ENCODE measurements at places on chromosomes 3 and 15.
A peak's percentile ranks its signal among the peaks of the same experiment; 100 is the strongest.

- no peak overlapping the region for H3K27ac ChIP-seq
- H3K27me3 ChIP-seq, result peaks cover 43% of the 10 kb centered on the region
- H3K4me3 ChIP-seq, result no peak overlapping the region
Observed at GRCh38 chr3:169137076-169137475, 526.4 kb downstream of the MECOM start.

DNA sequence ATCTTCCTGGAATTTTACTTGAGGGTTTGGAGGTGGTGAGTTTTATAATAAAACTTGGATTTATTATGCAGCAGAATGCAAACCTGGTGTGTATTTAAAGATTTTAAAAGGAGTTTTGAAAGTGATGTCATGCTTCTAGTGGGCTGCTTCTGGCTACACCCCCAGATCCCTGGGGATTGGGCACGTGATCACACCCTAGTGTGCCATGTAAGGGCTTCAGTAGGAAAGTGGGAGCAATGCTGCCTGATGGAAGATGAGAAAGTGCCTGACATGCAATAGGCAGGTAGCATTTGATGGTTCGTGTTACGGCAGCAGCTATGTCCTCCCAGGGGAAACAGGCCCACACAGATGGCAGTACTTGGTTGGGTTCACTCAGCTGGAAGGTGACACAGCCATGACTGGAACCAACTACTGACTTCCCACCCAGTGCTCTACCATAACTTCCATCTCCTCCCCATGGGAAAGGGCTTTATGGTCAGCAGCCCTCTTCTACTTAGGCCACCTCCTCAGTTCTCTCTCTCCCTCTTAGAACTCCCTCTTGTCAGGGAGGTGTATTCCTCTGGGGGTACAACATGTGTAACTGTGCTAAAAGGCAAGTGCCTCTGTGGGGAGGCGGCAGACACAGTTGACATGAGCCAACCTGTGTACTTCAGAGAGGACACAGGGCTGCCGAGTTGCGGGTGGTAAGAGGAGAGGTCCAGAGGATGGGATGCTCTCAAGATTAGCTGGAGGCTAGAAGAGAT is 5.6 kb downstream of the ITPKA start:
- H3K36me3 ChIP-seq, result no peaks in the 10 kb centered on the region
- no peak overlapping the region for H3K4me3 ChIP-seq
- no peak for DNase-seq

DNA sequence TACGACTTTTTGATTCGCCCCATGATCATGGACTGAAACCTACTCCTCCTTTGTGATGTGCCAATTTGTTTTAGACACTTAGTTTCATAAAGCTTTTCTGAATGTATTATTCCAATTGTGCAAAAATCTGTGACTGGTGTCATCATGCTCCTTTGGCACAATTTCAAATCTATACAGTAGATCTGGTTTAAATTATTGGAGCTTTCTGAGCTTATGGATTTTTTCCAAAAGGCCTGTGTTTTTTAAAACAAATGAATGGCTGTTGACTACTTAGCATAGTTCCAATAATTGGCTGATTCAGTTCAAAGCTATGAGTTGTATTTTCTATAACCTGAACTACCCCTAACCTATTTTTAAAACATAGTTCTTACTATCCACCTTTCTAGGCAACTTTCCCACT is 282.7 kb downstream of the CNTN3 start:
- no peaks in the 10 kb centered on the region for H3K27me3 ChIP-seq
- DNase-seq, result no peak
- no peak overlapping the region for H3K4me3 ChIP-seq
- H3K27ac ChIP-seq, result no peak overlapping the region
- H3K4me1 ChIP-seq, result no peaks in the 10 kb centered on the region

GRCh38 chr3:127985216-127985615 is 67.0 kb upstream of the SEC61A1 start:
- no peak overlapping the region for H3K27ac ChIP-seq
- no peaks in the 10 kb centered on the region for H3K4me1 ChIP-seq
- no peak overlapping the region for H3K4me3 ChIP-seq
- no peak for DNase-seq

GRCh38 chr3:23961066-23961465 is 16.0 kb downstream of the NR1D2 start:
- no peak overlapping the region for H3K4me3 ChIP-seq
- H3K36me3 ChIP-seq, result no peaks in the 10 kb centered on the region
- no peaks in the 10 kb centered on the region for H3K27me3 ChIP-seq
- no peak for DNase-seq

- H3K4me3 ChIP-seq, result no peak overlapping the region
- no peaks in the 10 kb centered on the region for H3K36me3 ChIP-seq
- no peaks in the 10 kb centered on the region for H3K27me3 ChIP-seq
- DNase-seq, result no peak
Observed at GRCh38 chr15:33581032-33581431, 270.3 kb downstream of the RYR3 start.

DNA sequence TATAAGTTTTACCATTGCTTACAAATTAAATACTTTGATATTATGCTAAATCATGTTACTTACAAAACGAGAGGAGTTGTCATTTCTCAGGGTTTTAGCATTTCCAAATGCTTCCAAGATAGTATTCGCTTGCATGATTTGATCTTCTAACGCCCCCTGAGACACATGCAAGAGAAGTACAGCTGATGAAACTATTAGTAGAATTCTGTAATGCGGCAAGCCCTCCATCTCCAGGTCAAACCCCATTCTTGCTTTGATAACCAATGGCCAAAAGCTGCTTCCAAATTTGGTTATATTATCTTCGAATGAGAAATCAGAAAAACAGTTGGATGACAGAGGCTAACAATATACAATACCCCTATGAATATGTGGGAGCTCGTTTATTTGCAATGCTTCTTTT is 14.7 kb downstream of the MYH15 start:
- no peaks in the 10 kb centered on the region for H3K27me3 ChIP-seq
- no peak overlapping the region for H3K4me3 ChIP-seq
- DNase-seq, result no peak
- no peak overlapping the region for H3K27ac ChIP-seq

GRCh38 chr15:77038312-77039216 is 32.3 kb downstream of the TSPAN3 start:
- no peaks in the 10 kb centered on the region for H3K27me3 ChIP-seq
- no peak overlapping the region for H3K4me3 ChIP-seq
- no peaks in the 10 kb centered on the region for H3K36me3 ChIP-seq
- no peak for DNase-seq
- no peaks in the 10 kb centered on the region for H3K4me1 ChIP-seq

DNA sequence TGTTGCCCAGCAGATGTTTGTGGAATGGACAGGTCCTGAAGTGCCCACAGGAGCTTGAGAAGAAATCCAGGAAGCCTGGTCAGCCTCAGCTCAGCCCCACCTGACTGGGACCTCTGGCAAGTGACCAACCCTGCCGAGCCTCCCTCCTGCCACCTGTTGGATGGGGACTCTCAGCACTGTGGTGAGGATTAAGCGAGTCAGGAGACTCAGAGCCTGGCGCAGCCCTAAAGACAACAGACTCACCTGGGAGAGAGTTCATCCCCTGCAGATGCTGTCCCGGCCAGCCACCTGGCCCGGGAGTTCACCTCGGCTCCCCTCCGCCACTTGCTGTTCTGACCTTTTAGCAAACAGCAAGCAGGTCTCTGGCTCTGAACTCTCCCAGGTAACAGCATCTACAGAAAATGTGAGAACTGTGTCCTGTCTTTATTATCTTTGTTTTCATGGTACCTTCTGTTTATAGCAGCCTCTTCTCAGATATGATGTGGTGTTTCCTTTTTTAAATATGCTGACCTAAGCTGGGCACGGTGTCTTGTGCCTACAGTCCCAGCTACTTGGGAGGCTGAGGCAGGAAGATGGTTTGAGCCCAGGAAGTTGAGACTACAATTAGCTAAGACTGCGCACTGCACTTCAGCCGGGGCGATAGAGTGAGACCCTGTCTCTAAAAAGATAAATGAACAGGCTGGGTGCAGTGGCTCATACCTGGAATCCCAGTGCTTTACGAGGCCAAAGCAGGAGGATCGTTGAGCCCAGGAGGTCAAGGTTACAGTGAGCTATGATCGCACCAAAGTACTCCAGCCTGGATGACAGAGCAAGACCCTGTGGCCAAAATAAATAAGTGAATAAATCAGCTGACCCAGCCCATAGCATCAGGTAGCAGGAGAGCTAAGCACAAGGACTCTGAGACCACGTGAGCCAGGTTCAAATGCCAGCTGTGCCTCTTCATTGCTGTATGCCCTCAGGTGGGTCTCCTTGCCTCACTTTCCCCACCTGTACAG is 32.4 kb upstream of the SLC6A6 start:
- H3K4me1 ChIP-seq, result peaks cover 3% of the 10 kb centered on the region
- peak overlapping the region; percentile 41 for H3K27ac ChIP-seq
- no peak for DNase-seq

DNA sequence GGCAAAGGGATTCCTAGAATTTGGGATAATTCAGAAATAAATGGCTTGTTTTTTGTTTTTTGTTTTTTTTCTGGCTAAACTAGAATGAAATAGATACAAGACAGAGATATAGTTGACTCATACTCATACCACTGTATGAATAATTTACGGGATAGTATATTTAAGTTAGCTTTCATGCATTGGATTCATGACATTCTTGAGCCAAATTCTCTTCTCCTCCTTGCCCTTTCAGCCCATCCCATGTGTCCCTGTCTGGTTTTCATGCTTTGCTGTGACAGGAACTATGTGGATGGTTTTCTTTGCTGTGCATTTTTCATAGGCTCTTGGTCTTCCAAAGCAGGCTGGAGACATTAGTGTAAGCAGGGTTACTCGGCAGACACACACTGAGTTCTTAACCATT is 66.6 kb upstream of the UMPS start:
- no peak overlapping the region for H3K4me3 ChIP-seq
- H3K27ac ChIP-seq, result no peak overlapping the region
- no peaks in the 10 kb centered on the region for H3K36me3 ChIP-seq
- DNase-seq, result no peak
- no peaks in the 10 kb centered on the region for H3K4me1 ChIP-seq

DNA sequence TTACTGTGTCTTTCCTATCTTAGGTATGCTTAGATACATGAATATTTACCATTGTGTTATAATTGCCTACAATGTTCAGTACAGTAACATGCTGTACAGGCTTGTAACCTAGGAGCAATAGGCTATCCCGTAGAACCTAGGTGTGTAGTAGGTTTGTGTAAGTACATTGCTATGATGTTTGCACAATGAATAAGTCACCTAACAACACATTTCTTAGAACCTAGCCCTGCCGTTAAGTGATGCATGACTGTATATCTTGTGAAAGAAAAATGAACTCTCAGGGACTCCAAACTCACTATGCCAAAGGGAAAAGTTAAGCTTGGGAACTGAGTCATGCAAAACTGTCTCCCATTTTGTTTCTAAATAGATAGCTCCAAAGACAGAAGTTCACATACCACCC is 91.5 kb upstream of the ACP3 start:
- no peak for DNase-seq
- no peaks in the 10 kb centered on the region for H3K4me1 ChIP-seq
- H3K27ac ChIP-seq, result no peak overlapping the region
- H3K4me3 ChIP-seq, result no peak overlapping the region
- no peaks in the 10 kb centered on the region for H3K27me3 ChIP-seq
- no peaks in the 10 kb centered on the region for H3K36me3 ChIP-seq

DNA sequence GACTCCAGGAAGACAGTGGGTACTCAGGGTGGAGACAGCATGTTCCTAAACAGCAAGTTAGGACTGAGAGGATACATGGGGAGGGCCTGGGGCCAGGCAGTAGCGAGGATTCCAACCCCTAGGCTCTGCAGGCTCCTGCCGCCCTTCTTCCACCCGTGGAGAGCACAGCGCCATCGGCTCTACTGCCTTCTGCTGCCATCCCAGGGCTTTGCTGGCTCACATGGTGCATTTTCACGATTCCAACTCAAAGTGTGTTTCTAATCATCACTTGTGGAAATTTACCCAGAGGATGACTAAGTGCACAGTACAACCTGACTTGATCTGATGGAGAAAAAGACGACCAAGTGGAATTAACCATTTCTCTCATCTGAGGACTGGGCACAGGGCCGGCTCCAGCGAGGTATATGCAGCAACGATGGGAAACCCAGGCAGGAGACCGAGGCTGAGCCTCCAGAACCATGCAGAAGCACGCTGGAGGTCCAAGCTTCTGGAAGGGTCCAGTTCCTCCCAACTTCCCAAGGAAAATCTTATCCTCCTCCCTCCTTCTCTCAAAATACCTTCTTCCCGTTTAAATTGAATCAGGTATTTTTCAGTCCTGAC is 104.6 kb downstream of the LRIG1 start:
- no peaks in the 10 kb centered on the region for H3K27me3 ChIP-seq
- no peak for DNase-seq
- H3K4me1 ChIP-seq, result no peaks in the 10 kb centered on the region
- no peaks in the 10 kb centered on the region for H3K36me3 ChIP-seq
- H3K27ac ChIP-seq, result no peak overlapping the region

GRCh38 chr15:89496155-89497098 is at the start of gene RHCG:
TSS of gene RHCG (minus strand) at chr15:89496583. CDS start at chr15:89496544, 39 bp downstream.
- no peaks in the 10 kb centered on the region for H3K4me1 ChIP-seq
- H3K36me3 ChIP-seq, result no peaks in the 10 kb centered on the region

DNA sequence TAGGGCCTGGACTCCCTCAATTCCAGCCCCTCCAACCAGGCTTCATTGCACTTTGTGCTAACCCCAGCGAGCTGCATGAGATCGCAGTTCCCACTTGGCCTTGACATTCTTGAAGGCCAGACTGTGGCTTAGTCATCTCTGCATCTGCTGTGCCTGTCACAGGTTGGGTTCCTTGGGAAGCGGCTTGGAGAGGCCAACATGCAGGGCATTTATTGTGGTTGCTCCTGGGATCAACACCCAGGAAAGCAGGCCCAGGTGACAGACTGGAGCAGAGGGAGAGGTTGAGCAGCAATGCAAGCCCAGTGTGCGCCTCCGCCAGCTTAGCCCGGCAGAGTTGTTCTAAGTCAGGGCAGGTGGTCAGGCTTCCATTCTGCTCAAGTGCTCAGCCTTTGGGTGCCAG is 10.5 kb downstream of the ABCF3 start:
- no peaks in the 10 kb centered on the region for H3K4me1 ChIP-seq
- DNase-seq, result no peak
- no peaks in the 10 kb centered on the region for H3K27me3 ChIP-seq
- no peak overlapping the region for H3K27ac ChIP-seq
- no peak overlapping the region for H3K4me3 ChIP-seq

GRCh38 chr3:71541313-71541712 is 42.2 kb downstream of the FOXP1 start:
- H3K27me3 ChIP-seq, result no peaks in the 10 kb centered on the region
- H3K27ac ChIP-seq, result no peak overlapping the region
- no peak overlapping the region for H3K4me3 ChIP-seq
- H3K4me1 ChIP-seq, result peaks cover 6% of the 10 kb centered on the region
- no peak for DNase-seq

DNA sequence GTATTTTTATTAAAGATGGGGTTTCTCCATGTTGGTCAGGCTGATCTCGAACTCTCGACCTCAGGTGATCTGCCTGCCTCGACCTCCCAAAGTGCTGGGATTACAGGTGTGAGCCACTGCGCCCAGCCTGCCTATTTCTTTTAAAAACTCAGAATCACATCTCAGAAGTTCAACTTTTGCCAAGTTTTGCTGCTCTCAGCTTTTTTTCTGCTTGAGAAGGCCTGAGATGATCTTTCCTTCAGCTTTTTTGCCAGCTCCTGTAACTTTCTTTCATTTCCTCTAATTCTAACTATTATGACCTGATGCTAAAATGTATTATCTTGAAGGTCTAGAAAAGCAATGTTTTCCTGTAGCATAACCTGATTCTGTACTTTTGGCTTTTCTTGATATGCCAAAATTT is 9.6 kb upstream of the EHHADH start:
- no peak for DNase-seq
- H3K27ac ChIP-seq, result no peak overlapping the region
- H3K4me3 ChIP-seq, result no peak overlapping the region
- H3K36me3 ChIP-seq, result no peaks in the 10 kb centered on the region
